ENCODE measurements at places on chromosomes 4 and X.

GRCh38 chrX:50779694-50780093, 34.3 kb downstream of the SHROOM4 start:
- no peak for DNase-seq

DNA sequence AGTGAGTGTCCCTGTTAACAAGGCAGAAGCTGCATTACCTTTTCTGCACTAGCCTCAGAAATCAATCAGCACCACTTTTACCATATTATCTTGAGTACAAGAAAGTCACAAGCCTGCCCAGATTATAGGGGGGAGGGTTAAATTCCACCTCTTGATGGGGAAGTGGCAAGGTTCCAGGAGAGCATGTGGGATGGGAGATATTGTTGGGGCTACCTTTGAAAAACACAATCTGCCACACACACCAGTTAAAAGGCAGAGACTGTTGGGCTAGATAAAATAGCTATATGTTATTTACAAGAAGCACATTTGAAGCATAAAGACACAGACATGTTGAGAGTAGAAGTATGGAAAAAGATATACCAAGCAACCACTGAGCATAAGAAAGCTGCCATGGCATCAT, 6.6 kb upstream of the AVPR2 start:
- no peak for DNase-seq

GRCh38 chr4:2697995-2698414, 58.1 kb downstream of the TNIP2 start:
- no peak for DNase-seq

DNA sequence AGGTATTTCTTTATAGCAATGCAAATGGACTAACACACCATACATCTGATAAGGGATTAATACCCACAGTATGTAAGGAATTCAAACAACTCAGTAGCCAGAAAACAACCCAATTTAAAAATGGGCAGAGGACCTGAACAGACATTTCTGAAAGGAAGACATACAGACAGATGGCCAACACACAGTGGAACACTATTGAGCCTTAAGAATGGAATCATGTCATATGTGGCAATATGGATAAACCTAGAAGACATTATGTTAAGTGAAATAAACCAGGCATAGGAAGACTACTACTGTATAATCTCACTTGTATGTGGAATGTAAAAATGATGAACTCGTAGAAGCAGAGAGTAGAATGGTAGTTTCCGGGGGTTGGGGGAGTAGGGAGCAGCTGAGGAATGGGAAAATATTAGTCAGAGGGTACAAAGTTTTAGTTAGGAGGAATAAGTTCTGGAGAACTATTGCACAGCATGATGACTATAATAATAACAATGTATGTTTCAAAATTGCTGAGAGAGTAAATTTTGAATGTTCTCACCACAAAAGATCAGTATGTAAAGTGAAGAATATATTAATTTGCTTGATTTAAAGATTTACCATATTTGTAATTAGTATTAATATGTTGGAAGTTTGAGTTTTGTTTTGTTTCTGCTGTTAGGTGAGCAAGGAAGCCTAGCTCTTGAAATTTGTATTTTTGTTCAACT, 25.2 kb downstream of the WDR44 start:
- no peak for DNase-seq

- DNase-seq = no peak
Observed at GRCh38 chr4:85499573-85499972, 24.6 kb downstream of the ARHGAP24 start.

GRCh38 chr4:138961129-138961528, 54.5 kb upstream of the NOCT start:
- DNase-seq = no peak

DNA sequence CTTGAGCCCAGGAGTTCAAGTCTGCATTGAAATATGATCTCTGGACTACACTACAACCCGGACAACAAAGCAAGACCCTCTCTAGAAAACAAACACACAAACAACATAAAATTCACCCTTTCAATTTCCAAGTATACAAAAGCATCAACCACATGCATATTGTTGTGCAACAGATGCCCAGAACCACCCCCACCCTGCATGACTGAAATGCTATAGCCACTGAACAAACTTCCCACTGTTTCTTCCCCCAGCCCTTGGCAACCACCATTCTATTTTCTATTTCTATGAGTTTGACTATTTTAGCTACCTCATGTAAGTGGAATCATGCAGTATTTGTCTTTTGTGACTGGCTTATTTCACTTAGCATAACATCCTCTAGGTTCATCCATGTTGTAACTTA, 14.2 kb upstream of the C4orf51 start:
- no peak for DNase-seq

DNA sequence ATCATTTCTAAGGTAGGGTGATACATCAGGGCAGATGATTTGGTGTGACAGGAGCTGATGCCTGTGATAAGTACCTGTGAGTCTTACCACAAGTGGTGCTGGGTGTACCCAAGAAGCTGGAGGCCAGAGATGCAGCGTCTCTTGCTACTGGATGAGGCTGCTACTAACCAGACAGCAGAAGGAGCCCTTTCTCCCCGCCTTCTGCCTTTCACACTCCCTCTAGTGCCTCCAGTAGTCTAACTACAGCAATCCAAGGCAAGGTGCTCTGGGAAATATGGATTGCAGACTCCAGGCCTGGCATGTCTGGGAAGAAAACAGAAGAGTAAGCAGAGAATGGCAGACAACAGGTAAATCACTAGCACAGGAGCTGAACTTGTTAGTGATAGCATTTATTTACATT, 470.8 kb downstream of the NKX6-1 start:
- DNase-seq = no peak

GRCh38 chrX:35115205-35115604, 172.6 kb downstream of the FAM47B start:
- DNase-seq = no peak

GRCh38 chr4:157576671-157577217, 356.2 kb downstream of the GRIA2 start:
- no peak for DNase-seq

DNA sequence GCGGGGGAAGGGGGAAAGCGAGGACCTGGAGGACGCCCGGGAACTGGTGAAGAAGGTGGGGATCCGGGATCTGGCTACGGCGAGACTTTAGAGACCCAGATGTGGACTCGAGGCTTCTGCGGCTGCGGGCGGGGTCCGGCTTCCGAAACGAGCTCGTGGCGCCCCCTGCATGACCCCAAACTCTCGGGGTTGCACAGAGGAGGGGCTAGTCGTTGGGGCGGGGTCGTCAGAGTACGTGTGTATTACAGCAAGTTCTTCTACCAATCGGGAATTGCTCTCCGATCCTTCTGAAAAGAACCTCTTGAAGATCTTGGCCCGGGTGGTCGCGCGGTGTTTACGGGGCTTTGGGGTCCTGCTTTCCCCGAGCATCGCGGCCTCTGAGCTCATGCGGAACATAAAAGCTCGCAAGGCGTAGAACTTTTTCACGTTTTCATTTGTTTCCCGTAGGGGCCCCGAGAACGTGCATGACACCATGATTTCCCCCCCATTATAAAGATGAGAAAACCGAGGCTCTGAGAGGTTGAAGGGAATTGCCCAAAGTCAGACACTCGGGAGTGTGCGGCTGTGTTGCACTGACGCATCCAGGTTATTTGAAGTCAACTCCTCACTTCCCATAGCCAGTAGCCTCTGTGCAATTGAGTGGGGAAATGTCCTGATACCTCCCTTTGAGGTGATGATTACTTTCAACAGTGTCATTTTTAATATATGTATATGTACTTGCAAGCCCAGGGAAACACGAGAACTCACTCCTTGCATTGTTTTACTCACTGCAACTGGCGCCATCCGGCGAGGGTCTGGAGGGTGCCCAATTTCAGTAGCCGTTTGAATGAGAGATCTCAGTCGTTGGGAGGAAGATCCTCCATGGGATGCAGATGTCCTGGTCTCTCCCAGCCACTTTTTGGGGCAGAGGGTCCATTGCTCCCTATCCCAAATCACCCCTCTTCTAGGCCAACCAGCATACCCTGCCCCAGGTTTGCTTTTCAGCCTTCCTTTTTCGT, at the start of gene BEND4:
Gene BEND4 (minus strand): TSS at position 149 of the 998 bp plus-strand sequence. CDS start 512 bp downstream, outside the sequence.
- DNase-seq = no peak

GRCh38 chr4:101191302-101192098, 155.8 kb downstream of the PPP3CA start:
- DNase-seq = no peak

GRCh38 chrX:7462110-7462509, 314.2 kb upstream of the PUDP start:
- DNase-seq = no peak

DNA sequence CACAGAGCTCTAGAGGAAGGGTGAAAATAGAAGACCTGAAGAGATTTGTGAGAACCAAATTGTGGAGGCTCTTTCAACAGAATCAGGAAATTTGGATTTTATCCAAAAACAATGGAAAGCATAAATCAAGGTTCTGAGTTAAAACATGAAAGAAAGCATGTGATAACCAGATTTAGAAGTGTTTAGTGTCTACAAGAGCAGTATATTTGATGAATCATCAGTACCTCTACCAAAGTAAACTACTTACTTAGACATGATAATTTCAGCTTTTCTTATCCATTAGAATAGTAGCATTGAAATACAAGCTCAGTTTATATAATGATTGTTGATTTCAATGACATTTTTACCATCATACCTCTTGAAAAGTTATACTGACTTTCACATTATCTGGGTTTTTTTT, 25.9 kb upstream of the INTU start:
- DNase-seq = no peak

- DNase-seq = no peak
Observed at GRCh38 chrX:40310447-40310846, 212.7 kb upstream of the BCOR start.

DNA sequence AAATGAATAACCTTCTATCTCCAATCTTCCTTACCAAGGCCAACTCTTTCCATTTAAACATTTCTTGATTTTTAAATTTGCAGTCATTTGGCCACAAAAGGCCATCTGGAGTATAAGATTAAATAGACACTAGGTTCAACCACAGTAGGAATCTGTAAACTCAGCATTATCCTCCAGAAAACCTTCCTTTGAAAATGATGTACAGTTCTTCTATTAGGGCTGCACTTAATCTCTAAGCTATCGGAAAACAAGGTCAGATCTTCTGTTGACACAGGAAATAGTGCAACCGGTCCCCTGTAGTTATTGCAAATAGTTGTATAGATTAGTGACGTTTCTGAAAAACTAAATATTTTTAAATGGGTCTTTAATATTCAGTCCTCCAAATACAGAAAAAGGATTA, 359.0 kb upstream of the ATOH1 start:
- DNase-seq = no peak

DNA sequence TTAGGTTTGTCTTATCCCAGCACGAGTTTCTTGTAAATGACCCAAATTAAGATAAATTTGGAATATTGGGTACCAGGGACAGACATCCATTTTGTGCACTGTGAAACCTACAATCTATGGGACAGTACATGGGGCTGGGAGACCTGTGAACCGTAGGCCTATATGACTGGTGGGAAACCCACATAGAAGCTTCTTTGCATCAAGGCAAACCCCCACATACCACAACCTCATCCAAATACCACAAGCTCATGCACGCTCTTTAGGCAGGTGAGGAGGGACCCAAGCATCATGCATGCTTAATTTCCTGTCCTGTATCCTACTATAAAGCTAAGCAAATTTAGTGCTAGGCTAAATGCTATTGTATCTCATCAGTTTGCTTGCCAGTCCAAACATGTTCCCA, 47.8 kb downstream of the NIPAL1 start:
- no peak for DNase-seq

- no peak for DNase-seq
Observed at GRCh38 chr4:118680808-118681207, 4.4 kb upstream of the METTL14 start.

GRCh38 chr4:128844931-128845330, 35.4 kb downstream of the JADE1 start:
- DNase-seq = no peak

GRCh38 chrX:39133971-39134370, 332.7 kb downstream of the MID1IP1 start:
- no peak for DNase-seq

All from vagina (tissue), 2 donors.